Fibroblast of villous mesenchyme (primary cell): ENCODE measurements at places on chromosomes 12 and 14. TPM values are rescaled to one million over a fixed set of nuclear protein-coding genes. Genes with fewer than 3 reads are reported as not detected.

CCND2 gene
- total RNA-seq, result 7.1 and 20.3 TPM in 2 replicates

GRCh38 chr12:659090-659683 is 4.1 kb downstream of the NINJ2 start:
- no peak for DNase-seq

- peak; percentile 46 for DNase-seq
These were observed 98.0 kb downstream of the SAMD4A start for GRCh38 chr14:54664961-54665360.

DNA sequence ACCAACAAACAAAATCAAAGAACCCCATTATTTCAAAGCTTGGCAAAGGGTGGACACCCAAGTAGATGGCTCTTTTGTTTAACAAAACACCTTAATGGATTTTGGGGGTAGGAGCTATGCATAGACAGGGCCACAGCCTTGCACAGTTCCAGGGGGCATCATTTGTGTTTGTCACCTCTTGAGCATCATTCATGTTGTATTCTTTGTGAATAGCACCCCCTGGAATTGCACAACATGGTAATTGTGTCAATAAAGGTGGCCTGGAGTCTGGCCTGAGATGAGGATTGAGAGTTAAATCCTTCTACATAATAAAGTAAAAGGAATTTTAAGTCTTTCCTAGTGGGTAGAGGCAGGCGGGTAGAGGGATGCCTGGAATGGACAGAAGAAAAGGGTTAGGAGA is 3.3 kb upstream of the FRS2 start:
- DNase-seq, result no peak

GRCh38 chr14:19947413-19948090 is 16.8 kb downstream of the OR4K1 start:
- no peak for DNase-seq

DNA sequence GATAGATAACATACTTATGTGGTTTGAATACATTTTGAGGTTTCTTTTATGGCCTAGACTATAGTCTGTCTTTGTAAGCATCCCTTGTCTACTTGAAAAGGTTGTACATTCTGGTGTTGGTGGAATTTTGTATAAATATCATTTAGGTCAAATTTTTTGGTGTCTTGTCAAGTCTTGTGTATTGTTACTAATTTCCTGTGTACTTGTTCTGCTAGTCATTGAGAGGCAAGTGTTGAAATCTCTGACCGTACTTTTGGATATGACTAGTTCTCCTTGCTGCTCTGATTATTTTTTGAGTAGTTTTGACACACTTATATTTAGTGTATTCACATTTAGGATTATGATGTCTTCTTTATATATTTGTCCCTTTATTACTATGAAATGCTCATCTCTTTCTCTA is 219.6 kb downstream of the CCDC91 start:
- peak; percentile 71 for DNase-seq

- no peak for DNase-seq
These were observed 78.1 kb upstream of the FRMD6 start for GRCh38 chr14:51573607-51574006.

DNA sequence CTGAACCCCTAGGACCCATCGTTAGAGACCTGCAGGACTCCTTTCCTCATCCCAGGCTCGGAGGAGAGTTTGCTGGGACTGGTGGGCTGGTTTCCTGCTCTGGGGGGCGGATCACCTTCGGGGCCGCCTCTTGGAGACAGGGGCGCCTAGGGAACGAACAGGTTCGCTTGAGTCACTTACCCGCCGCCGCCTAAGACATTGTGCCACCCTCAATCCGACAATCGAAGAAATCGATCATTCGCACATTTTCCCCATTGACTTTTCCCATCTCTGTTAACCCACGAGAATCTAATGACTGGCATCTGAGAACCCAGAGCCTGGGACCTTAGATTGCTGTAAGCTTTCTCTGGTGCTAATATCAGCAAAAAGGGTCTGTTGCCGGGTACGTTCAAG is 322 bp downstream of the SLC39A9 start:
- no peak for DNase-seq

C12orf50 gene
- under 0.01 TPM in 1 of 2 replicates, not detected in the other for total RNA-seq
